ENCODE measurements at places on chromosomes 1 and 21. TPM values are rescaled to one million over a fixed set of nuclear protein-coding genes. Genes with fewer than 3 reads are reported as not detected.

The TSSK3 gene
- 0.28 TPM for polyA plus RNA-seq

The BARHL2 gene
- not detected for polyA plus RNA-seq

The ACTL8 gene
- not detected for polyA plus RNA-seq

The RCSD1 gene
- 0.03 TPM for polyA plus RNA-seq

The OR2T12 gene
- polyA plus RNA-seq = not detected

The IL22RA1 gene
- polyA plus RNA-seq = 0.03 TPM

The RXFP4 gene
- polyA plus RNA-seq = not detected

The IGSF5 gene
- polyA plus RNA-seq = 0.08 TPM

The TCP10L gene
- polyA plus RNA-seq = 0.08 TPM

The PROK1 gene
- not detected for polyA plus RNA-seq

The AK5 gene
- 22.9 TPM for polyA plus RNA-seq

The LAMB3 gene
- polyA plus RNA-seq = 14.1 TPM

The RPE65 gene
- polyA plus RNA-seq = 0.02 TPM

The OR2L3 gene
- 0.02 TPM for polyA plus RNA-seq

The FRRS1 gene
- 2.7 TPM for polyA plus RNA-seq

- no peak for DNase-seq
Measured at GRCh38 chr1:24927988-24928688, 1.9 kb downstream of the RUNX3 start.

- DNase-seq = peak; percentile 80
Measured at GRCh38 chr1:18955441-18956192, 859 bp downstream of the IFFO2 start.

- no peak for DNase-seq
Measured at GRCh38 chr1:227635596-227635995, 72.2 kb downstream of the ZNF678 start.

DNA sequence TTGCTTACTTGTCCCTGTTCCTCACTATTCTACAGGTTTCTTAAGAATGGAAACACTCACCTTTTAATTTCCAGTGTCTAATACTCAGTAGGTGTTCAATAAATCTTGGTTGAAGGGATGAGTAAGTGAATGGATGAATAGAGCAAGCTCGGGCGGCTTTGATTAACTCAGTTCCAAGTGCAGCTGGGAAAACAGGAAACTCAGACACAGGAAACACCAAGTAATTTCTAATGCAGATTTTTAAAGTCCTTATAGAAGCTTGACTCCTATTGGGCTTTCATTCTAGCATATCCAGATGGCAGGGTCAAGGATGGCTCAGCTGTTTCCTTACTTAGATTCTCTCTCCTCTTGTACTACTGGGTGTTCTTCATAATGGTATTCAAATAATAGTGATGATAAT, 14.0 kb downstream of the CAMK1G start:
- no peak for DNase-seq

GRCh38 chr1:98931128-98931835, 73.4 kb downstream of the PLPPR5 start:
- DNase-seq = no peak

DNA sequence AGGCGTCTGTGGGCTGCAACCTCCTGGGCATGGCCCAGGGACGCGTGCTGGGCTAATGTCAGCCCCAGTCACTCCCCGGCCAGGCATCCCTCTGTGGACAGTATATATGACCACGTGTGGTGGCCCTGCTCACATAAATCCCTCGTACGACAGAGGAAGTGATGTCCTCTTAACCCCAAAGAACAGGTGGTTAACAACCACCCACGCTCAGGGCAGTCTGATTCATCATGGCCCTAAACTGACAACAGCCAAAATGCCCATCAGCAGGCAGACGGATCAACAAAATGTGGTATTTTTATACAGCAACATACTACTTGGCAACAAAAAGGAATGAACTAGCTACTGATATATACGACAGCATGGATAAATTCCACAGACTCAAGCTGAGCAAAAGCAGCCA, 51.0 kb downstream of the ECE1 start:
- DNase-seq = no peak

GRCh38 chr1:7159116-7159781, 374.0 kb downstream of the CAMTA1 start:
- DNase-seq = no peak

DNA sequence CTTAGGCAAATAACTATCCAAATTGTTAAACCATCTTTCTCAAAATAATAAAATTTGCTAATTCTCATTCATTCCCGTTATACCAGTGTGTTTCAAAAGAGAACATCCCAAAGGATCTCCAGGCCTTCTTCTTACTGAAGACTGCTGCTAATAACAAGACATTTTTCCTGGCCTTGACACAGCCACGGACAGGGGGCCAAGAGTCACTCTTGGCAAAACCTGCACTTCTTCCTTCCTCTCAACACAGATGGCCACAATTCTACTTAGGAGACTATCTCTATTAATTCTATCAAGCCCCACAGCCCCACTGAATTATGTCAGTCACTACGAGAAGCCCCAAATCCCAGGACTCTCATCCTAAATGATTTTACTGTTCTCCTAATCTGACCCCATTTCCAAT, 86.0 kb downstream of the EVI5 start:
- DNase-seq = no peak

DNA sequence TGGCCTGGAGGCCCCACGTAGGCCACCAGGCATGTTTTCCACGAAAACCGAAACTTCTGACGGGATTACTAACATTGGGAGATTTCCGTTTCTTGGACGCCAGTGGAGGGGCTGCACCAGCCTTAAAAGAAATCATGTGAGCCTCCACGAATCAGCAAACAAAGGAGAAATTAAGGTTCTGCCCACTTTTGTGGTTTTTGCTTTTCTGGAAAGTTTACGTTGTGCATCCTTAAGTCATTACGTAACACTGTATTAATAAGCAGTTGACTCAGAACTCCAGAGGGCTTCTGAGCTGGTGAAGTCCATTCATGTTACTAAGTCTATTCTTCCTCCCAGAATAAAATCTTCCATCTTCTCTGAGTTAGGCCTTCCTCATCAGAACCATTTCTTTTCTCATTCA, 168.5 kb downstream of the PSMG1 start:
- no peak for DNase-seq

DNA sequence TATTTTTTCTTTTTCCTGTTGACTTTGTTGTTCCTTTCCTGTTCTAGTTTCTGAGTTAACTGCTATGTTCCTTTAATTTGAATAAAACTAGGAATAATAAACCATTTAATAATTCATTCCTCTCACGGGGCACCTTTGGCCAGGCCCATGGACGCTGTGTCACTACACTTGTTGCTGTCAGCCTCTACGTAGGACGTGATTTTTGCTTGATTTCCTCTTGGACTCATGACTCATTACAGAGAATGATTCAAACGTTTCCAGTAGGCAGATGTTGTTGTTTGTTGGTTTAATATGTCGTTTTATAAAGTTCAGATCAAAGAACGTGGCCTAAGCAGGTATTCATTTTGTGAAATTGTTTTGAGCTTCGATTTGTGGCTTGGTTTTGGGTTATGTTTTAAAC, 9.1 kb upstream of the SLC19A1 start:
- no peak for DNase-seq

- peak; percentile 42 for DNase-seq
Measured at GRCh38 chr1:63200676-63201075, 121.7 kb upstream of the FOXD3 start.

DNA sequence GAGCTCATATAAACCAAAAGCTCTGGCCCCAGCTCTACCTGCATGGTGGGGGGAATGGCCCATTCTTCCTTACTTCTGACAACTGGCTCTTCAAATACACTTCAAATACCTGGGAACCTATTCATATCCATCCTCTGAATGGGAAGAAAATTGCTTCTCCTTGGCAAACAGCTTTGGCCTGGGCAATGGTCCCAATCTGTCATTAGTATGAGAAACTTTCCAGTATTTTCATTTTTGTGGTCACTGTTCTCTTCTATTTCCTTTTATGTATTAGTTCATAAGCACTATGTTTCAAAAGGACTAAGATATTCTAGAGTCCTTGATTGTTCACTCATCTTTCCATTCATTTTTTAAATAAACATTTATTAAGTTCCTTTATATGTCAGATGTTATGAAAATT, 5.2 kb upstream of the HSD3B2 start:
- no peak for DNase-seq

GRCh38 chr21:24225431-24225830, 1381.8 kb downstream of the MRPL39 start:
- no peak for DNase-seq

GRCh38 chr1:173444757-173445156, 32.4 kb upstream of the PRDX6 start:
- no peak for DNase-seq

- no peak for DNase-seq
Measured at GRCh38 chr1:55250399-55251075, 35.4 kb upstream of the USP24 start.

GRCh38 chr1:212484701-212485570, 52.2 kb downstream of the NENF start:
- DNase-seq = no peak

DNA sequence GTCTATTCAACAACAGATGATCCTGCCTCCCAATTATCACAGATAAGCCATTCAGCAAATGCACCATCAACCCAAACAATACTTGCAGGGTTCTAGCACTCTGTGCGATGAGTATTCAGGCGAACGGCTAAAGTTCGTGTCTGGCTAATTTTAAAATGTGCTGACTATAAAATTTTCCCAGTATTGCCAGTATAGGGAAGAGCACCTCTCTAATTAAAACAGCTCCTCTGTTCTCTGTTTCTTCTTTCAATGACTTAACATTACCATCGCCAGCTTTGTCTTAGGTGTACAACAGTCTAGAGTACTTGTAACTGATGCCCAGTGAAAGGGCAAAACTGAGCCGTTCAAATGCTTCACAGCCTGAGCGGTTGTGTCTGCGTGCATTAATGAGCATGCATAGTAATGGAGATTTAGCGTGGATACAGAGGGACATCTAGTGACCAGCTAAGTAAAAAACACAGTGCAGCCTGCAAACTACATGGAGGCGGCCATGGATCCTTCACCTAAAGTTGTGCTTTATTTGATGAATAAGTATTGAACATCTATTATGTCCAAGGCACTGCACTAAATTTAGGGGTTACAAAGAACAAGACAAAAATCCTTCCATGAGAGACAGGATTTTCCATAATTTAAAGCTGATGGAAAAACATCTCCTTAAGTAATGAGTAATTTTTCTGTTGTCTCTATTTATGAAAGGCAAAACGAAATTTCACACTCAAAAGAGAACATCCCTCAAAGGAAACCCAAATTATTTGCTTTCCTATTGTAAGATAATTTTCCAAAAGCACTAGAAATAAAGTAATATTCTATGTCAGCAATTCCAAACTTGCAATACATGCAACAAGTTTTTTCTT, 120.0 kb downstream of the SETD4 start:
- peak; percentile 34 for DNase-seq

GRCh38 chr1:197837911-197838310, 62.6 kb upstream of the DENND1B start:
- no peak for DNase-seq

- no peak for DNase-seq
Measured at GRCh38 chr1:167643441-167643840, 13.4 kb downstream of the RCSD1 start.

DNA sequence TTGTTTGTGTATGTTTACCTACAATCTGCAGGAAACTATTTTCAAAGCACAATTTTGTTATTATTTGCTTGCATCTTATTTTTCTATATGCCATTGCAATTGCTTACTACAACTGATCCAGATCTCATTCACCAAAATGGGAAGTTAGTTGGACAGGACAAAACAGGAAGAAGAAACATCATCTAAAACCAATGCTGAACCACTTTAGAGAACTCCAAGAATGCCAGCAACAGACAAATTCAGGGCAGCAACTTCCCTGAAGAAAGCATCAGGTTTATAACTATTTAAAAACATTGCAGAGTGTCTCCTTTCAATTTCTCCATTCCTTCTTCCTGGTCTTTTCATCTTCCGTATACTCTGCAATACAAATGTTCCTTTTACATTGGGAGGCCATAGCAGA, 82.4 kb upstream of the SMYD2 start:
- DNase-seq = no peak

DNA sequence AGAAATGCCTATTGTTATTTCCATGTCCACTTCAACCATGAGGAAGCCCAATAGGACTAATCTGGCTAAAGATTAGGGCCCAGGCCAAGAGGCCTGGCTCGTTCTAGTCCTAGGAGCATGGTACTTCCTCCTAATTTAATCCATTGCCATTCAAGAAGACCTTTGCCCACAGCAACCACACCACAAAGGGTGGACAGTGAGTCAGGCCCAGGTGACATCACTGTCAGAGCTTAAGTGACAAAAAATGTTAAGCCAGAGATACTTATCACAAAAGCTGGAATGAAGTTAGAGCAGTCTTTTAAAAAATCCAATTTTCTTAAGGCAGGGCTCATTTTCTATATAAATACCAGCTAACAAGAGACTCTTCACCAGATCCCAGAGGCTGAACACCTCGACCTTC, at the start of gene SPRR3:
Gene SPRR3 (plus strand): TSS at position 368 of the 400 bp plus-strand sequence. CDS start 1,272 bp downstream, outside the sequence.
- DNase-seq = no peak

DNA sequence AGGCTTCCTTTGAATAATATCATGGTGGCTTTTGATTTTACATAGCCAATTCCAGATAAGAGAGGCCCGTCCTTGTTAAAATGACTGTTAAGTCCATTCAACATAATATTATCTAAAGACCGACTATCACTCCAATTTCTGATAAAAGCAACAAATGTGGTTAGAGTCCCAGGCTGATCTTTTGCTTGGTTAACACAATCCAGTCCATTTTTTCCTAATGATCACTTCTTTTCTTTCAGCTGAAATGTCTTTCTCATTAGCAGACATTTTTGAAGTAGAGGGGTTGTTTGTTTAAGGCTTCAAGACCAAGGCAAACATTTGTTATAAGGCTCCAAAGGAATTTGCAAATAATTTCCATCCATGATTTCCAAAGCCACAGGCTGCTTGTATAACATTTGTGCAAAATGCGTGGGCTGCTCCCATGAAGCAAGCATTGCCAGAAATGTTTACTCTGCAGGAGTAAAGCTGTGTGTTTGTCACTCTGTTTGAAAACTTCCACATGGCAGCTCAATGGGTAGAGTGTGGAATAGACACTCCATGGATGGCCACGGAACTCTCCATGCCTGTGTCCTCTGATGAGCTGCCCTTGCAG, 111.5 kb downstream of the PSMG1 start:
- no peak for DNase-seq

DNA sequence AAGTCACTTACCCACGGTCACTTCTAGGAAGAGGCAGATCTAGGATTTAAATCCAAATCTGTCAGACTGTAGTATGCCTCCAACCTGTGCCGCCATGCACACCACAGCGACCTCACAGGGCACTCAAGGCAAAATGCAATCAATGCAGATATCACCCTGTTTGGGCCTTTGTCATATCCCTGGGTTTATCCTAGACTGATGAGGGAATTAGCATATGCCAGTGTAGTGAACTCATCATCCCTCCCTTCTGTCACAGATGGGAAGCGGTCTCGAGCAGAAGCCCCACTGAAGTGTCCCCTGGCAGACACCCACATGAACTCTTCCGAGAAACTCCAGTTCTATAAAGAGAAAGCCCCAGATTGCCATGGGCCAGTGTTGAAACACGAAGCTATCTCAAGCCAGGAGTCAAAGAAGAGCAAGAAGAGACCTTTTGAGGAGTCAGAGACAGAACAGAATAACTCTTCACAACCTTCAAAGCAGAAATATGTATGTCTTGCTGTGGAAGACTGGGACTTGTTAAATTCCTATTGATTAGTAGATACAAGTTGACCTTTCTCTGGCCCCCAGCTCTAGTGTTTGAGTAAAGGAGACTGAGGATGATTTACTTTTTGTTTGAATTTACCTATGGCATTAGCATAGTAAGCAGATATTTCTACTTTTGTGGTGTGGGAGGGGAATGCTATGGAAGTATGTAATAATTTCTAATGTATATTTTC, 21.4 kb downstream of the LRRC42 start:
- DNase-seq = no peak

Measured in SK-N-SH (cell line).